Stimulated activated CD4-positive, alpha-beta T cell treated with anti-CD3 and anti-CD28 coated beads, TNF-alpha, amount 100 ng/mL, for 1 hour (primary cell): ENCODE measurements at places on chromosomes 6 and 20.

GRCh38 chr20:4344670-4345069 is 329.3 kb upstream of the RNF24 start:
- no peak for DNase-seq

DNA sequence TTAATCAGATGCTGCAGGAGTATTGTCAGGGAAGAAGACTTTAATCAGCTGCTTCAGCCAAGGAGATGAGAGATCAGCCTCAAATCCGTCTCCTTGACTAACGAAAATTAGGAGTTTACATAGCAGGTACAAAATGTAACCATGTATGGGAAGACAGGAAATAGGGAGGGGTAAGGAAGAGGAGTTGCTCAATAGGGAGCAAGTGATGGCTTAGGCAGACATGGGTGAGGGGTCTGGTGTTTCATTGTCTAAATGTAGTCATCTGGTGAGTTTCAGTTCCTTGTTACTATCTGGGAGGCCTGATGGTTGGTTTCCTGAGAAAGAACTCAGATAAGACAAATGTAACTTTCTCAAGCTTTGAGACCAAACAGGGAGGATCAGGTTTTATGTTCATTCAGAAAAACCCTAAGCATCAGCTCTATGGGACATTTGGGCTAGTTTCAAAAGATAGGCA is 217.3 kb upstream of the SULF2 start:
- DNase-seq: no peak

DNA sequence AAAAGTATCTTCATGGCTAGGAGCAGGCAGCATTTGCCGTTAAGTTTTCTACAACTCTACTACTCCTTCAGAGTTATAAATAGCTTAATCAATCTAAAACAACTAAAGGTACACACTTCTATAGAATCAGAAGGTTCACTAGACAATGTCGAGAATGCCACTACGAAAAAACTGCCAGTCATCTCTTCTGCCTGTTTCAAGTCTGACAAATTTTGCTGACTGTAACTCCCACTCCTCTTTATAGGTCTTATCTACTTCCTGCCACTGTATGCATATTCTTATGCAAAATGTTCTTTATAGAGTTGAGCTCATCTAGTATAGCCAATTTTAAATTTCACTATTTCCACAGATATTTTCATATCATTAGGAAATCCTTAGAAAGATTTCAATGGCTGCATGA is 160.1 kb downstream of the EYS start:
- DNase-seq: no peak

GRCh38 chr6:149242883-149243282 is 74.6 kb upstream of the TAB2 start:
- no peak for DNase-seq

- DNase-seq: no peak
Observed at GRCh38 chr20:12064540-12064939, 146.8 kb downstream of the BTBD3 start.

DNA sequence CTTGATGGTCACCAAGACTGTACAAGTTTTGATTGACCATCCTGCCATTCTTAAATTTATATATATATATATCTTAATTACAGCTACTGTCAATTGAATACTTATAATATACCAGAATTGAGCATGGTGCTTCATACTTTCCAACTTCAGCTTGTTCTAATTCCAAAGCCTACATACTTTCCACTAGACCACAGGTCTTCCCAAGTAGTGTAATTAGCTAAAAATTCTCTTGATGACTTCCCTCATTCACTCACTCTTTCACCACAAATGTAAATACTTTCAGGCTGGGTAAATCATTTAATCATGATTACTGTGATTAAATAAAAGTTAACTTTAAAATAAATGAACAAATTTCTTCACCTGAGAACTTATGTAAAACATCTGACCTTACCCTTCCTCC is 3.4 kb downstream of the ASF1A start:
- DNase-seq: no peak

DNA sequence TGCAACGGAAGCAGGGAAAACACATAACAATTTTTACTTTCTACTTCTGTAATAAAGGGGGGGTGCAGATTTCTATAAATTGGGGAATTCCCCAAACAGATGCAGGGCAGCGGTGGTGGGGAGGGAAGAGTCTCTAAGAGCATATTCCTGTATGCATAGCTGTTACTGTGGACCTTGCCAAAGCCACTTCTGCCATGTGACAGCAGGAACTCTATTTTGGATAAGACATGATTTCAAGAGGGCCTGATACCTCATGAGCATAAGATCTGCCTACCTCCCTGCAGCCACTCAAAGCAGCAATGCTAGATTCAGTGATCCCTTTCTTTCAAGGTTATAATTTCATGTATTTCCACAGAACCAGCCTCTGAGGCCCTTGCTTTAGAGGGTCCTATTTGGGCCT is 86.2 kb upstream of the CNKSR3 start:
- no peak for DNase-seq

DNA sequence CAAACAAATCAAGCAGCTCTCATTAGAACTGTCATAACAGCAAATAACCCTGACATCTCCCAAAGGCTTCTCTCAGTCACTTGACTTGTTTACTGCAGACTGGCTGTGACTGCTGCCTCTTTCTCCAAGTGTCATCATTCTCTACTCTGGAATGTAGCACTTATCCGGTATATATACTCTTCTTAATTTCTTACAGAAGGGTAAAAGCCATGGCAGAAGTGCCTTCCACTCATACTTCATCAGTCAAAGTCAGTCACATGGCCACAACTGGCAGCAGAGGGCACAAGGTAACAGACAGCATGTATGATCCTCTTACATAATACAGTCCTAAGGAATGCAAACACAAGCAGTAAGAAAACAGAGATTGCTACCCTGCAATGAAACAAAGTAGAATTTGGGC is 9.3 kb downstream of the NAPB start:
- no peak for DNase-seq

GRCh38 chr20:11918981-11919380 is 1.3 kb downstream of the BTBD3 start:
- DNase-seq: no peak

DNA sequence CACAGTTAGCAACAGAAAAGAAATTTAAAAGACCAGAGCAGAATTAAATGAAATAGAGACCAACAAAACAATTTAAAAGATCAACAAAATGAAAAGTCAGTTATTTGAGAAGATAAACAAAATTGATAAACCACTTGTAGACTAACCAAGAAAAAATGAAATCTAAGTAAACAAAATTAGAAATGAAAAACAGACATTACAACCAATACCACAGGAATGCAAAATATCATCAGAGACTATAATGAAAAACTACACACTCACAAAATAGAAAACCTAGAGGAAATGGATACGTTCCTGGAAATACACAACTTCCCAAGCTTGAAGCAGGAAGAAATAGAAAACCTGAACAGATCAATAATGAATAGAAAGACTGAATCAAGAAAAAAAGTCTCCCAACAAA is 97.8 kb downstream of the WDR27 start:
- DNase-seq: no peak

DNA sequence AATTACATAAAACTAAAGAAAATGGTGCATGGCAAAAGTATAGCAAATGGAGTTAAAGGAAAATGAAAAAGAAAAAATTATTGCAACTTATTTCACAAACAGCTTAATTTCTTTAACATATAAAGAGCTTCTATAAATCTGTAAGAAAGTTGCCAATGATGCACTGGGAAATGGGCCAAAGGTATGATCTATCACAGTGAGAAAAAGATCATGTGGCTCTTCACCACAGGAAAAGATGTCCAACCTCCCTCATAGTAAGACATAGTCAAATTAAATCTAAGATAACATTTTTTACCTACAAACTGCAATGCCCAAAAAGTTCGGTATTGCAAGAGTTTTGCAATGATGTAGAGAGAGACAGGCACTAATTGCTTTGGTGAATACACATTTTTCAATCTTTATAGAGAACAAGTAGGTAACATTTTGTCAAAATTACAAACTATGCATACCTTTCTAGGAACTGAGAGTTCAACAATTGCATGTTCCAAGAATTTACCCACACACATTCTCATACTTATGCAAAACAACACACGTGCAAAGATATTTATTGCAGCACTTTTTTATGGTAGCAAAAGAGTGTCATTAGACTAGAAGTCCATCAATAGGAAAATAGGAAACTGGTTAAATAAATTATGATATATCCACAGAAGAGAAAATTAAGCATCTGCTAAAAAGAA is 372.6 kb downstream of the QKI start:
- DNase-seq: no peak

DNA sequence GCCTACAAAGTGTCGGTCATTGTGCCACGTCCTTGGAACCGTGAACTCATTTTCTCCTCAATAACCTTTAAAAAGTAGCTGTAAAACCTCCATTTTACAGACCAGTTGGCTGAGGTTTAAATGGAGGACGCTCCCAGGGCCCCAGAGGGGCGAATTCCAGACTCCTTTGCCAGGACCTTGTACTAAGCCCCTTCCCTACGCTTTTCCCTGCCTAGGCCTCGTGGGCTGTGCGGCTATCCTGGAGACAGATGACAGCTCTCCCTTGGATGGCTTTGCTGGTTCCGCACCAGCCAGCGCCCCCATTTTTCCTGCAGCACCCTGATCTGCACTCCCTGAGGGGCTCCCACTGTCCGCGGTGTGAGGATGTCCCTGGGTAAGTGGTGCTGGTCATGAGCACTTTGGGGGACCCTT is 12.1 kb upstream of the SNHG17 start:
- no peak for DNase-seq

DNA sequence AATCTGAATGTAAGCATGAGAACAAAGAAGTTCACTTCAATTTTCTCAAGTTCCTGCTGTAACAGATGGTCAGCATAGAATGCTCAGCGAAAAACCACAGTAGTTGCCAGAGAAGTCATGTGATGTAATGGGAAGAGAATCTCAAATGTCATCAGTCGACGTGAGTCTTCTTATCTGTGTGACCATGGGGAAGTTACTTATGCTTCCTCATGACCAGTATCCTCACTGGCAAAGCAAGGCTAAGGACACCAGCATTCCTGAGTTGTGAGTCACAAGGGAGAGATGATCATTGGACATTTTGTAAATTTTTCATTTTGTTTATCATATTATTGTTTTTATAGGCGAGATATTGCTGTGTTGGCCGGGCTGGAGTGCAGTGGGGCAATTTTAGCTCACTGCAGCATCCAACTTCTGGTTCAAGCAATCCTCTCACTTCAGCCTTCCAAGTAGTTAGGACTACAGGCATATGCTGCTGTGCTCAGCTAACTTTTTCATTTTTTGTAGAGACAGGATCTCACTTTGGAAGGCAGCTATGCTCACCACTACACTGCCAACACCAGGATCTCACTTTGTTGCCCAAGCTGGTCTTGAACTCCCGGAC is 21.9 kb downstream of the SGK1 start:
- DNase-seq: no peak

DNA sequence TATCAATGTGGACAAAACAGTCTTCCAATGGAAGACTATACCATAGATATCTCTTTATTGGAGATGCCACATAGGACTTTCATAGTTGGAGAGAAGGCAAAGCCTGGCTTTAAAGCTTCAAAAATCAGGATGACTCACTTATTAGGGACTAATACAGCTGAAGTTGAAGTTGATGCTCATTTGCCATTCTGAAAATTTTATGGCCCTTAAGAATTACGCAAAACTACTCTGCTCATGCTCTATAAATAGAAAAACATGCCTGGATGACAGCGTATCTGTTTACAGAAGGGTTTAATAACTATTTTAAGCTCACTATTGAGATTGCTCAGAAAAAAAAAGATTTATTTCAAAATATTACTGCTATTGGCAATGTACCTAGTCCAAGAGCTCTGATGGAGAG is 155.5 kb upstream of the DST start:
- DNase-seq: no peak

- DNase-seq: peak; percentile 35
Observed at GRCh38 chr6:34791701-34792604, at the start of gene BLTP3A. Gene BLTP3A, plus strand, starts transcription at chr6:34792083. Its CDS starts 168 bp downstream, at chr6:34792251.

- no peak for DNase-seq
Observed at GRCh38 chr20:37494301-37494700, 26.7 kb upstream of the NNAT start.

- DNase-seq: no peak
Observed at GRCh38 chr20:59810449-59811187, 122.8 kb downstream of the SYCP2 start.

DNA sequence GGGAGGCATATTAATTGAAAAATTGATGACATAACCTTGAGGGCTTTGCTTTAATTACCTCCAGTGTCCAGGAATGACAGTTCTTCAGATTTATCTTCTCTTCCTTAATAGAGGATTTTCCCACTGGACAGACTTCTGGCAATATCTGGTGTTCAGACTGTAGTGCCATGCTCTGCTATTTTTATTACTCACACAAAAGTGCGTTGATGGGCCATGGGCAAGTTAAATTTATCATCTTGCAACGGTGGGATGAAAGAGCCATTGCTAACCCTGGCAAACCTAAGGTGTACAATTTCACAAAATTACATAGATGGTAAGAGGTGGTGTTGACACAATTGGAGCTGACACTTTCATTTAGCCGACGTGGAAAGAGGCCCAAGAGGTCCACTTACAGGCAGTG is 253.7 kb upstream of the PLCB4 start:
- no peak for DNase-seq

- no peak for DNase-seq
Observed at GRCh38 chr6:151293688-151294016, 53.9 kb downstream of the AKAP12 start.

- no peak for DNase-seq
Observed at GRCh38 chr6:93663111-93663510, 243.8 kb upstream of the EPHA7 start.

GRCh38 chr6:136445063-136445462 is 105.2 kb downstream of the MAP7 start:
- no peak for DNase-seq

DNA sequence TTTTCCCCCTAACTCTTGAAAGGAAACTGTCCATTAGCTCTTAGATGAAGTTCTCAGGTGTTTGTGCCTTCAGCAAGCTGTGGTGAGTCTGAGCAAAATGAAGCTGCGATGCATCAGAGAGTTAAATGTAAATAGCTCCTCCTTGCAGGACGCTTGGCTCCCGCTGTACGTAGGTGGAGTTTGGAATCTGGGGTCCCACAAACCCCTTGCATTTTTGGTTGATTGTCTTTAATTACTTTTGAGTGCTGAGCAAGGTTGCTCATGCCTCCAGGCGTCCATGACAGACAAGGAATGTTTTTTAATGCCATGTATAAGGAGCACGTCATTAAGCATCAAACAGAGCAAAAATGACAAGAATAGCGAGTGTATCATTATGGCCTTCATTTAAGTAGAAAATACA is 300.5 kb downstream of the TFAP2C start:
- no peak for DNase-seq

GRCh38 chr6:31304683-31305082 is 32.8 kb upstream of the HLA-C start:
- no peak for DNase-seq

DNA sequence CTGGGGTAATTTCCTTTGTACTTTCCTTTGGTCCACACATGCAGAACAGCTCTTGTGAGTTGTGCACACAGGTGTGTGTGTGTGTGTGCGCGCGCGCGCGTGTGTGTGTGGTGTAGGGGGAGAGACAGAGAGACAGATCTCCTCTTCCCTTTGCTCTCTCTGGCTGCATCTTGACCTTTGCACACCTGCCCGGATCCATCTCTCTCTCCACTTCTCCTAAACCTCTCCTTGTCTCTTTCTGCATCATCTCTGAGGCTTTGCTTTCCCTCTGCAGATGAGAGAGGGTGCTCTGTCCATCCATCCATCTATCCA is 67.0 kb downstream of the SRC start:
- DNase-seq: no peak

GRCh38 chr20:24095303-24095702 is 106.7 kb upstream of the GGTLC1 start:
- DNase-seq: no peak
